ENCODE measurements at places on chromosomes 12 and 14.

GRCh38 chr14:76678244-76678800 lies 82.9 kb upstream of the VASH1 start:
- DNase-seq: no peak

- no peak for DNase-seq
Observed at GRCh38 chr12:25152055-25152454, 42.9 kb downstream of the DNAI7 start.

- no peak for DNase-seq
Observed at GRCh38 chr14:56119201-56119981, 1.2 kb downstream of the PELI2 start.

GRCh38 chr12:125104982-125105381 lies 39.7 kb downstream of the AACS start:
- DNase-seq: no peak

DNA sequence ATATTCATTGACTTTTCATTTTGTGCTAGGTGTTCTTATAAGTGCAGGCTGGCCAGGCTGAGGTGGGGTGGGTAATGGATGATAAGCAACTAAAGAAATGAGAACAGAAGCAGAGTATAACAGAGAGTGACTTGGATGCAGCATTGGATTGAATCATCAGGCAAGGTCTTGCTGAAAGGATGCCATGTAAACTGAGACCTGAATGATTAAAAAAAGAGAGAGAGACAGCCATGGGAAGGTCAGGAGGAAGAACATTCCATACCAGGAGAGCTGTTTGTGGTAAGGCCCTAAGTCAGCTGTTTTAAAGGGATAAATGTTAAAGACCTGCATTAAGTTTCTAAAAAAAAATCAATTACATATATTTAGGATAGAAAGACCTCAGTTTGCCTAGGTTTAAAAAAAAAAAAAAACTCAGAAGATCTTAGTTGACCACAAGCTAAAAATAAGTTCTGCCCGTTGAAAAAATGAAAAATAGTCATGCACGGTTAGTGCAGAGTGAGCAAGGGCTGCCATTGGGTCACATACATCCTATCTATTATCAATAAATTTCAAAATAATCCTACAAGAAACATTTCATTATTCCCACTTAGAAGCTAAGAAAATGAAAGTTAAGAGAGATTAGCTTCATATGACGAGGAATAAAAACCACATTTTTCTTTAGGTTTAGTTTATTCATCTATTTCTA lies 37.2 kb downstream of the IFNG start:
- no peak for DNase-seq

DNA sequence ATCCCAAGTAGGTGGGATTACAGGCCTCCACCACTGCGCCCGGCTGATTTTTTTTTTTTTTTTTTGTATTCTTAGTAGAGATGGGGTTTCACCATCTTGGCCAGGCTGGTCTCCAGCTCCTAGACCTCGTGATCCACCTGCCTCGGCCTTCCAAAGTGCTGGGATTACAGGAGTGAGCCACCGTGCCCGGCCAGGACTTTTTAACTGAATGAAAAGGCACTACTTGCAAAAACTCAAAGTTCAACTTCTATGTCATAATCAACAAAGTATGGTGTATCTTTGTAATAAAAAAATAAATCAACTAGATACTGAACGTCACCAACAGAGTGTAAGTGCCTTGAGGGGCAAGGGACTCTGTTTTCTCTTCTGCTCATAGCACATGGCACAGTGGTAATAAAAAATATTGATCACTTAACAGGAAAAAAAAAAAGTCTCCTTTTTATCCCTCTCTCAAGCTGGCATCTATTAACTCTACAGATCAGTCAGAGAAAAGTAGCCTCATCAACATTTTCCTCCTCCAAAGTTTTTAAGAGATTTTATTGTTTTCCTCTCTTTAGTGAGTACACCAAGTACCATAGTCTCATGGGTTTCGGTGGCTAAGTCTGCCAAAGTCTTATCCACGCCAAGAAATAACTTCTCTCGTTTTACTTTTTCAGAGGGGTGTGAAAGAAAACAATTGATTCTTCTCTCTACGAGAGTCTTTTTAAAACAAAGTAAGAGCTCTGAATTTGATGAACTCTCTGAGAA lies 10.6 kb upstream of the FOXN3 start:
- DNase-seq: no peak

DNA sequence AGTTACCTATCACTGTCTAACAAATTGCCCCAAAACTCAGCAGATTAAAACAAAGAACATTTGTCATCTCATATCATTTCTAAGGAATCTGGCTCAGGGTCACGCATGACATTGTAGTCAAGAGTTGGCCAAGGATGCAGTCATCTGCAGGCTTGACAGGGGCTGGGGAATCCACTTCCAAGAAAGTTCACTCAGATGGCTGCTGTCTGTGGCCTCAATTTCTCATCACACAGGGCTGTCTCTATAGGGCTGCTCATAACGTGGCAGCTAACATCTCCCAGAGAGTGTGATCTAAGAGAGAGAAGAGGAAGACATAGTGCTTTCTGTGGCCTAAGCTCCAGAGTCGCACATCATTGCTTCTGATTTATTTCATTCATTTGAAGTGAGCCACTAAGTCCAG lies 17.0 kb upstream of the IL22 start:
- DNase-seq: no peak

DNA sequence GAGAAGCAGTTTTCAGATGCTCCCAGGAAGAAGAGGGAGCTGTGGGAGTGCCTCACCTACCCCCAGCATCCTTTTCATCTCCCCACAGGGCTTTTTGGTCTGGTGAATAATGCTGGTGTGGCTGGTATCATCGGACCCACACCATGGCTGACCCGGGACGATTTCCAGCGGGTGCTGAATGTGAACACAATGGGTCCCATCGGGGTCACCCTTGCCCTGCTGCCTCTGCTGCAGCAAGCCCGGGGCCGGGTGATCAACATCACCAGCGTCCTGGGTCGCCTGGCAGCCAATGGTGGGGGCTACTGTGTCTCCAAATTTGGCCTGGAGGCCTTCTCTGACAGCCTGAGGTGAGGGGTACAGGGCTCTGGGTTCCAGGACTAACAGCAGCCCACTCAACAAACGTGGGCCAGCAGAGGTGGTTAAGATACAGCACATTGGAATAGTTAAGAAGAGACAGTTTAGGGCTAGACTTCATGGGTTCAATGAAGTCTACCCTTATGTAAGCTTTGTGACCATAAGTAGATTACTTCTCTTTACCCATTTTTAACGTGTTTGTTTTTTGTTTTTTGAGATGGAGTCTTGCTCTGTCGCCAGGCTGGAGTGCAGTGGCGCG lies 1.5 kb downstream of the RDH5 start:
- no peak for DNase-seq

DNA sequence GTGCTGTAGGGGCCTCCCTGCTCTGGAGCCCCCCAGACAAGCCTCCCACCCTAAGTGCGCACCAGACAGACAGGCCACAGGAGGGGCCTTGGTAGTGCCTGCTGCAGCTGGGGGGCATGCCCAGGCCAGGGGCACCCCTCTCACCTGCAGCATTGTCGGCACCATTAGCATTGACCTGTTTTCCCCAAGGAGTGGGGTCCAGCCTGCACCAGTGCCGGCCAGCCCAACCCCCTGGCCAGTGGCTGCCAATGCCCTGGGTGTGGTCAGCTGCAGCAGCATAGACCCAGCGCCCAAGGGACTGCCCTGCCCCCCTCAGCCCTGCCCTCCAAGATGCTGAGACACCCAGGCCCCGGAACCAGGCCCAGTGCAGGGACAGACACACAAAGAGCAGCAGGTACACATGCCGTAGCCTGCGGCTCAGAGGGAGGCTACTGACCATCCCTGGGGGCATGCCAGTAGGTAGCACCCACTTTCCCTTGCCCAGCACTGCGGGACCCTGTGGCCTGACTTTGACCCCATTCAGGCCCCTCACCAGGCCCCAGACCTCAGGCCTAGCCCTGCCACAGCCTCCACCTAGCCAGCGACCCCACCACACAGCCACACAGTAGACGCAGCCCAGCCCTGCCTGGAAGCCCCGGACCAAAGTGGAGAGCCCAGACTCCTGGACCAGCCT lies 1.0 kb downstream of the AHNAK2 start:
- no peak for DNase-seq

GRCh38 chr12:45089411-45090075 lies 38.6 kb upstream of the DBX2 start:
- DNase-seq: no peak

GRCh38 chr12:89756585-89757398 lies 48.2 kb upstream of the ATP2B1 start:
- DNase-seq: peak; percentile 100

- peak; percentile 65 for DNase-seq
Observed at GRCh38 chr12:25769082-25769945, 189.2 kb upstream of the RASSF8 start.

DNA sequence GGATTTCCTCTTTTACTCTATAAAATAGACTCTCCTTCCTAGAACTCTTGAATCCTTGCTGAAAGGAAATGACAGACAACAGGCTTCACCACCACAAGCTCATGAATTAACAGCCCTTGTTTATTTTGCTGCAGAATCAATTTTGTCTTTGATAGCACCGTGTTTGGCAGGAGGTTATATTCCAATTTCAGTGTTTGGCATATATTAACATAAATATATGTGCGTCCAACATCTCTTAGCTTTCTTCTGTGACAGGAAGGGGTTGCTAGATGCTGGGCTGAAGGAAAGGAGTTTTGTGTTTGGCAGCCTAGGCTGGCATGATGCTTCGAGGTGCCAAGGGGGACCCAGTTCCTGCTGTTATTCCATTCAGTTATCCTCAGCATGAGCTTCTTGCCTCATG lies 126.4 kb downstream of the TMEM132C start:
- DNase-seq: no peak

GRCh38 chr12:16282081-16282480 lies 4.6 kb upstream of the SLC15A5 start:
- no peak for DNase-seq

GRCh38 chr12:121033625-121034349 lies 5.3 kb downstream of the OASL start:
- peak; percentile 78 for DNase-seq

GRCh38 chr14:89503431-89503996 lies 86.5 kb upstream of the FOXN3 start:
- DNase-seq: no peak

DNA sequence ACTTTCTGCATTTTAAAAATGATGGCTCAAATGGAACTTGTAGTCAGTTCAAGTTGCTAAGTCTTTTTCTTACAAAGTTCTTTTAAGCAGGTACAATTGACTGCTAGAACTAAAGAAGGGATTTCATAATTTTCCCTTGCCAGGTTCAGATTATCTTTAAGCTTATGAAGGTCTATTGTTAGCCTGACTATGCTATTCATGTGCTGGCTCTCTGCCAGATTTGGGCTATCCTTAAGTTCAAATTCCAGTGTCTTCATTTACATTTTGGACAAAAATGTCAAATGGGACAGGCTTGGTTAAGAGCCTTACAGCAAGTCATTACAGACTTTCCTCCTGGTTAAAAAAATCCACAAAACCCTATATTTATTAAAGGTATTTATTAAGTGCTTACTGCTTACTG lies 42.3 kb downstream of the INSM2 start:
- peak; percentile 2 for DNase-seq

DNA sequence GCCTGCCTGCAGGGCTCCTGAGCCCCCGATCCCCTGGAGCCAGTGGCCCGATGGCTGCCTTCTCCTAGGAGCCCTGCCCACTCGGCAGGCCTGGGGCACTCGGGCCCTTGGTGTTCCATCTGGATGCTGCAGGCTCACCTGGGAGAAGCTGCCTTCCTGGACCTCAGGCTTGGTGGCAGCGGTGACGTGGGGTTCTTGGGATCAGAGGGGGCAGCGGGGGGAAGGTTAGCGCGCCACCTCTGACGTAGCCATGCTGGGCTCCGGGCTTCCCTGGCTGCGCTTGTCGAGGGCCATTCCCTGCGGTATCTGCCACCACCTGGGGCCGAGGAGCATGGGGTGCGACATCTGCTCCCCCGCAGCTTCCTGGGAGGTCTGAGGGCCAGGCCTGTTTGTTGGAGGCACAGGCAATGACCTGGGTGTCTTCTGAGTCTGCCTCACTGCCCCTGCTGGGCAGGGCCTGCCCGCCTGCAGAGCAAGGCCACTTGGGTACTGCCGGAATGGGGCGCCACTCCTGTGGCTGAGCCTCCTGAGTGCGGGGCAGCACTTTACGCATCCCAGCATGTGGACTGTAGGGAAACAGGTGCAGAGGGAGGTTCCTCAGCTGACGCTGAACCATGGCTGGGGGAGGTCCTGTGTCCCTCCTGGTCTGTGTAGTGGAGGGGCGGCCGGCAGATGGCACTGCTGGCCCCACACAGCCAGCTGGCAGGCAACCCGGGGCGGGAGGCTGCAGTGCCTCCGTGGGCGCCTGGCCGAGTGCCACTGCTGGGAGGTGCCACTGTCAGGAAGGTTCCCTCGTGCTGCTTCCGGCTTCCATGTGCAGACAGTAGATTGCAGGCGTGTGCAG lies 20.3 kb downstream of the MTA1 start:
- DNase-seq: no peak

- no peak for DNase-seq
Observed at GRCh38 chr14:100800041-100800440, 25.9 kb upstream of the MEG3 start.

- peak; percentile 38 for DNase-seq
Observed at GRCh38 chr14:20247646-20248246, 8.7 kb downstream of the OR11H4 start.

DNA sequence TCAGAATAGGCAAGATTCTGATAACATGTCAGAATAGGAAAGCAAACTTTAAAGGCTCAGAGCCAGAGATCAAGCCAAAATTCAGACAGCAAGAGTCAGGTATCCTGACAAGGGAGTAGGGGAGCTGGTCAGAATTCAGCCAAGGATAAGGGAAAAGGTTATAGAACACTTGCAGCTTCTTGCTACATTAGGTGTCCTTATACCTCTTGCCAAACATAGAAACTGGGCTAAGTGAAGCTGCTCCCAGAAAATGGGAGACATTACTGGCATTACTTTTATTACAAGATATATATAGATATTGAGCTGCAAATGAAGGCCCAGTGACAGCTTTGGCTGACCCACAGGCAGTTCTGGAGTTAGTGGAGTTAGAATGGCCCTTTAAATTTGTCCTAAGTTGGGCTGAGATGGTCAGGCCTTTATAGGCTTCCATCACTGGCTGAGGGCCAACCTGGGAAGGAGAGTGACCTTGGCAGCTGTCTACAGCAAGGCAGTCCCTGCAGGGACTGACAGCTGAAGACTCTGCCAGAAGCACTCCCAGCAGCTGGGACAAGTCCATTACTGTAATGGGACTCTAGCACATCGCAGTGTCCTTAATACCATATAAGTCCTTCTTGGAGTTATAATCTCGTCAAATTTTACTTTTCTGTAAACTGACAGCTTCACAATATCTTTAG lies 83.0 kb downstream of the LRRC9 start:
- no peak for DNase-seq

- no peak for DNase-seq
Observed at GRCh38 chr14:24280797-24281460, 9.5 kb upstream of the RABGGTA start.

GRCh38 chr12:57090924-57091637 lies 2.2 kb downstream of the NAB2 start:
- no peak for DNase-seq

DNA sequence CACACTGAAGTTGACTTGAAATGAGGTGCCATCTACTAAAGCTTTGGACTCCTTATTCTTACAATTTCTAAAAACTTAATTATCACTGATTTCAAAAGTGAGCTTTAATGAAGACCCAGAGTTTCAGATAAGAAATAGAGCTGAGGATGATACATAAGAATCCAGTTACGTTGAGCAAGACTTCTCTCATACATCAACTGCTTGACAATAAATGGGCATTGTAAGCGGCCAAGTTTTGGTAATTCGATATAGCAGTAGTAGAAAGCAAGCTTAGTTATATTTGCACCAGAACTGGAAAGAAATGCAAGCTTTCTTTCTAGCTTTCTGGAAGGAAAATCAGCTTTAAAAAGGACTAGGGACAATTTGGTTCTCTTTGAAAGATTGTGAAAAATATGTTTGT lies 1359.6 kb downstream of the FSCB start:
- DNase-seq: no peak

All from foreskin keratinocyte (primary cell).